ENCODE measurements at places on chromosomes 4 and X. TPM values are rescaled to one million over a fixed set of nuclear protein-coding genes. Genes with fewer than 3 reads are reported as not detected.

The HSFX2 gene
- total RNA-seq: not detected

The SPANXN1 gene
- not detected for total RNA-seq

The OTUD4 gene
- 60.9 TPM for total RNA-seq

The DHRSX gene
- 11.6 TPM for total RNA-seq

DNA sequence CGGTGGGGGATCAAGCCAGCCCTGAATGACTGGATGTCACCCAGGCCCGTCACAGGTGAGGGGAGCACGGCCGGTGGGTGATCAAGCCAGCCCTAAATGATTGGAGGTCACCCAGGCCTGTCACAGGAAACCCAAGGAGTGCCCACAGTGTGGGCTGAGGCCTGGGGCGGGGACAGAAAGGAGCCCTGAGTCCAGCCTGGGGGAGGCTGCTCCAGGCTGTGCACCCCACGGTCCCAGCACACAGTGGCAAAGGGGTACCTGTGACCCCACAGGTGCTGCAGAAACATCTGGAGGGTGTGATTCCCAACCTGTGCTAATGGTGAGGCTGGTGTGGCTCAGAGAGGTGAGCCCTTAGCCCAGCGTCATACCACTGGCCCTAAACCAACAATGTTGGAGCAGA, 6.2 kb upstream of the CPLX1 start:
- peaks cover 5% of the 10 kb centered on the region for H3K36me3 ChIP-seq
- peaks cover 19% of the 10 kb centered on the region for H3K27me3 ChIP-seq
- DNase-seq: no peak
- H3K4me3 ChIP-seq: no peak overlapping the region

- H3K27ac ChIP-seq: no peak overlapping the region
- no peak overlapping the region for H3K4me3 ChIP-seq
- no peaks in the 10 kb centered on the region for H3K4me1 ChIP-seq
- peaks cover 4% of the 10 kb centered on the region for H3K27me3 ChIP-seq
- no peaks in the 10 kb centered on the region for H3K36me3 ChIP-seq
These were observed 216.6 kb downstream of the KDR start for GRCh38 chr4:54908763-54909162.

DNA sequence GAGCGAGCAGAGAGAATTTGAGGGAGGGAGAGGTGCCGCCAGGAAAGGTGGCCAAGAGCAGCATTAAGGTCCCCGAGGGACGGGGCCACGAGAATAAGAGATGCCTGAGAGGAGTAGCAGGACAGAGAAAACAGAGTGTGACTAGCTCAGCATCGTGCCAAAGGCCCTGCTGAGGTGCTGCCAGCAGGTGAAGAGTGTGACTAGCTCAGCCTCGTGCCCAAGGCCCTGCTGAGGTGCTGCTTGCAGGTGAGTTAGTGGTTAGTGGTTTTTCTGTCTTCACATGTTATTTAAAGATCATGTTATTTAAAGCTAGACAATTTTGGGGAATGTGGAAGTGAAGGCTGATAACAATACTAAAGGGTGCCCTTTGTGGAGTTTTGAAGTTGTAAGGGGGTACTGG, 464.5 kb upstream of the FAT1 start:
- DNase-seq: no peak
- no peaks in the 10 kb centered on the region for H3K36me3 ChIP-seq
- H3K27ac ChIP-seq: no peak overlapping the region
- no peaks in the 10 kb centered on the region for H3K4me1 ChIP-seq
- no peak overlapping the region for H3K4me3 ChIP-seq

- H3K27ac ChIP-seq: no peak overlapping the region
- no peaks in the 10 kb centered on the region for H3K36me3 ChIP-seq
- no peaks in the 10 kb centered on the region for H3K4me1 ChIP-seq
- H3K27me3 ChIP-seq: no peaks in the 10 kb centered on the region
- no peak for DNase-seq
These were observed 504.5 kb upstream of the GALNTL6 start for GRCh38 chr4:171308661-171309060.

GRCh38 chr4:114304567-114304966, 294.0 kb upstream of the UGT8 start:
- no peaks in the 10 kb centered on the region for H3K4me1 ChIP-seq
- H3K36me3 ChIP-seq: no peaks in the 10 kb centered on the region
- H3K27ac ChIP-seq: no peak overlapping the region
- peaks cover 6% of the 10 kb centered on the region for H3K27me3 ChIP-seq
- DNase-seq: no peak

GRCh38 chr4:26039639-26040359, 125.8 kb downstream of the SMIM20 start:
- no peak overlapping the region for H3K27ac ChIP-seq
- no peak for DNase-seq
- H3K36me3 ChIP-seq: peaks cover 5% of the 10 kb centered on the region
- H3K4me1 ChIP-seq: peaks cover 7% of the 10 kb centered on the region
- no peak overlapping the region for H3K4me3 ChIP-seq

GRCh38 chr4:73615613-73616012, 4.6 kb downstream of the RASSF6 start:
- H3K36me3 ChIP-seq: peaks cover 4% of the 10 kb centered on the region
- DNase-seq: no peak
- no peak overlapping the region for H3K27ac ChIP-seq
- H3K4me3 ChIP-seq: no peak overlapping the region

DNA sequence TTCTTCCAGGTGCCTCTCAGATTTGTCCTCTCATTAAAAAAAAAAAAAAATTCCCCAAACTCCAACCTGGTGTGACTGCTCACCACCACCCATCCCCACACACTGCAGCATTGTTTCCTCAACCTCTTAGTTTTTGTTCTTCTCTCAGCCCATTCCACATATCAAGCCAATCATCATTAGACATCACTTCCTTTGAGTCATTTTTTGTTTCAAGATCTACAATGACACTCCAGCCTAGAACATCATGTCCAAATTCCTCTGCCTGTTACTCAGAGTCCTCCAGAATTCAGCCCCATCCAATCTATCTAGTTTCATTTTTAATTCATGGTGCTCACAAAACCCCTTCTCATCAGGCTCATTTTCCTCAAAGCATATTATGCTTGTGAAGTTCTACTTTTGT, 262.5 kb upstream of the TEX13A start:
- H3K27ac ChIP-seq: no peak overlapping the region
- DNase-seq: no peak
- no peaks in the 10 kb centered on the region for H3K36me3 ChIP-seq
- H3K27me3 ChIP-seq: no peaks in the 10 kb centered on the region
- no peaks in the 10 kb centered on the region for H3K4me1 ChIP-seq

GRCh38 chr4:1401409-1402020, 4.7 kb downstream of the NKX1-1 start:
- H3K27ac ChIP-seq: no peak overlapping the region
- H3K4me3 ChIP-seq: no peak overlapping the region
- DNase-seq: no peak
- H3K36me3 ChIP-seq: peaks cover 3% of the 10 kb centered on the region

- no peak for DNase-seq
- H3K27ac ChIP-seq: no peak overlapping the region
- H3K36me3 ChIP-seq: no peaks in the 10 kb centered on the region
- H3K27me3 ChIP-seq: no peaks in the 10 kb centered on the region
- no peaks in the 10 kb centered on the region for H3K4me1 ChIP-seq
- H3K4me3 ChIP-seq: no peak overlapping the region
These were observed 366.5 kb upstream of the LCORL start for GRCh38 chr4:18388039-18388438.

DNA sequence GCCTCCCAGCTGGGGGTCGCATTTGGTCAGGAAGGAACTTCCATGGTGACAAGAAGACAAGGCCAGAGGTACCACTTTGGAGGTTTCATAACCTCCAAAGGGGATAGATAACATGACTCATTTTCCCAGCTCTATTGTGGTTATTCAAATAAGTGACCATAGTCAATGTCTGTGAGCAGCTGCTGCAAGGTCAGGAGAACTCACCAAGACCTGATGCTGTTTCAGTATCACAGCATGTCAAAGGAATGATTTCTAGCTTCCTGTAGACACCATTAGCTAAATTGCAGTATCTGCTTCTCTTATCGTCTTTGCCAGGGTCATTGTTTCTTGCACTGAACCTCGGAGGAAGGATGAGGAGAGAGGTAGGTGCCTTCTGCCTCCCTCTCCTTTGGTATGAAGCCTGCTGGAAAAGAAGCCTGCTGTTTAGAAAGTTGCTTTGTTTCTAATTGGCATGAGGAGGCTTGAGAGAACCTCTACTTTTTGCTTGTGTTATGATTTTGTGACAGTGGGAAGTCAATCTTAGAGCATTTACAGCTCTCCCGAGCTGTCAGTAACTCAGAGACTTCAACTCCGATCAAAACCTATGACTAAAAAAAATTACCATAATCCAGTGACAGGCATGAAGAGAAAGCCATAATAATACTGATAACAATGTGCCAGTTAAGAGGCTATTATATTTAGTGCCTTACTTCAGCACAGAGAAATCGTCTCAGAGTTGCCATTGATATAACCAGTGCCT, 38.0 kb upstream of the GATB start:
- no peak overlapping the region for H3K27ac ChIP-seq
- peaks cover 3% of the 10 kb centered on the region for H3K4me1 ChIP-seq
- peaks cover 20% of the 10 kb centered on the region for H3K27me3 ChIP-seq
- peaks cover 2% of the 10 kb centered on the region for H3K36me3 ChIP-seq
- DNase-seq: no peak

DNA sequence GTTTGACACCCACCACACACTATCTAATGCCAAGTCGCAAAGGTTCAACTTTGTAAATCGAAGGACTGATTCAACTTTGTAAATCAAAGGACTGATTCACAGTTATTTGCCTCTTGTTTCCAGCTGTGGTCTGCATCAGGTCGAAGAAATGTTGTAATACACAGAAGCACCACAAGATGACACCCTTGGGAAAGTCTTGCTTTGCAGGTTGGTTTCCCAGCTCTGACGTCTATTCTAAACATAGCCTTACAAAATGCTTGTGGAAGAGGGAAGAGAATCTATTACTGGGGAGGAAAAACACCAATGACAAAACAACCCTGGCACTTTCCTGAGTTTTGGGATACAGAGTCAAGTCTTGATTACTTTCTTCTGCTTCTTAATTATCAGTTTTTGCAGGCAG, 35.3 kb downstream of the SUPT20HL1 start:
- H3K27me3 ChIP-seq: peaks cover 8% of the 10 kb centered on the region
- peaks cover 6% of the 10 kb centered on the region for H3K4me1 ChIP-seq
- H3K4me3 ChIP-seq: no peak overlapping the region
- no peak for DNase-seq
